Hematopoietic multipotent progenitor cell treated with erythropoietin and hydrocortisone succinate and interleukin-3 and kit ligand, for 4 days (in vitro differentiated cells): ENCODE measurements at places on chromosomes 5 and 9.

- DNase-seq = peak; percentile 73
Observed at GRCh38 chr9:90774682-90775081, 26.9 kb upstream of the SYK start.

DNA sequence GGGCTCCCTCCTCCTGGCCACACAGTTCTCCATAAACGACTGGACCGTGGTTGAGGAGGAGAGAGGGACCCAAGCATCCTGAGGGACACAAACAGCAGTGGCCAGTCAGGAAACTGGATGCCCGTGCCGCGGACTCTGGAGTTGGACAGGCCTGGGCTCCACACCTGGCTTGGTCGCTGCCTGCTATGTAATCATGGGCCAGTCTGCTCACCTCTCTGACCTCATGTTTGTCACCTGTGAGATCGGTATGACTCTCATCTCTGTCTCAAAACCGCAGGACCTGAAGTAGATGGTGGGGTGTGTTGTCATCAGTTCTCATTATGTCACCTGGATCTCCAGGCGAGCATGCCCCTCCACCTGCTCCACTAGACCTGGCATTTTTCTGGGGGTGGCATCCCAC is 14.5 kb downstream of the CXXC5 start:
- no peak for DNase-seq

DNA sequence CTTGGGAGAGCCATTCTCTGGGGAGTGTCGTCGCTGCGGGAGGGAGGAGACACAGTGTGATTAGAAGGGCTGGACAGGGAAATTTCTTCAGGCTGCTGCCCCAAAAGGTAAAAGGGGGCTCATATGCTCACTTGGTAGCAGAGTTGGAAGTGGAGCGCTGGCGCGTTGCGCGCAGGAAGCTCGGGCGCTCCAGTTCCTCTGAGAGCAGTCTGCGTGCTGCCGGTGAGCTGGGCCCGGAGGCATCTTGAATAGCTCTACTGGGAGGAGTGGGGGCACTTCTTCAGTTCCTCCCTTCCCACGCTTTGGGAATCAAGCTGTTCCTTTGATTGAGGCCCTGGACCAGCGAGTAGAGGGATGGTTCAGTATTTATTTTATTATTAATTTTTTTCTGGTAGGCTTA is 2.7 kb downstream of the RXFP3 start:
- no peak for DNase-seq

DNA sequence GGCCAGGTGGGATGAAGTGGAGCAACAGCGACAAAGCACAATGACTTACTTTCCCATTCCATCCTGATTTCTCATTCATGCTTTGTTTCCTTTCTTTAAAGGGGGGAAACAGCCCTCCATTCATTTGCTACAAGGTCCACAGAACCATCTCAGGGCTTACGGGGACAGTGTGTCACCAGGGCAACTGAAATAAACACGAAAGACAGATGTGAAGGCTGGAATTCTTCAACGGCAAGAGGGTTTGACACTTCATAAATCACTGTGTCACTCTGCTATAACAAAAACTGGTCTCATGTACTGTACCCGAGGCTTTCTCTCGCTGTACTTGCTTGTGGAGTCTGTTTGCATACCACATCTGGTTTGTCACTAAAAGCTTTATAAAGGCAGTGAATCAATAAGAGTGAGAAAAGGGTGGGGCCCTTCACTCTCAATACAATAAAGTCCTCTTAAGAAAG is 150.8 kb downstream of the EFNA5 start:
- DNase-seq = no peak

- DNase-seq = peak; percentile 87
Observed at GRCh38 chr9:34701769-34702736, 7.9 kb downstream of the CCL21 start.

GRCh38 chr5:179168664-179169063 is 108.5 kb downstream of the ZNF354C start:
- no peak for DNase-seq

DNA sequence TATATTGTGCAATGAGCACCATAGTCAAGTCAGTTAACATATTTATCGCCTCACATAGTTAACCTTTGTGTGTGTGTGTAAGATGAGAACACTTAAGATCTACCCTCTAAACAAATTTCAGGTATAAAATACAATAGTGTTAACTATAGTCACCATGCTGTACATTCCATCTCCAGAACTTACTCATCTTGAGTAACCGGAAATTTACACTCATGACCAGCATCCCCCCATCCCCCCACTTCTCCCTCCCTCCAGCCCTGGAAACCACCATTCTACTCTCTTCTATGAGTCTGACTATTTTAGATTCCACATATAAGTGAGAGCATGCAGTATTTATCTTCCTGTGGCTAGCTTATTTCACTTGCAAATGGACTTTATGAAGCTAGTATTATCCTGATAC is 40.3 kb downstream of the ZNF354A start:
- no peak for DNase-seq

- peak; percentile 42 for DNase-seq
Observed at GRCh38 chr9:127634698-127635097, 22.6 kb downstream of the STXBP1 start.

GRCh38 chr9:133979273-133979920 is 12.7 kb downstream of the VAV2 start:
- no peak for DNase-seq

DNA sequence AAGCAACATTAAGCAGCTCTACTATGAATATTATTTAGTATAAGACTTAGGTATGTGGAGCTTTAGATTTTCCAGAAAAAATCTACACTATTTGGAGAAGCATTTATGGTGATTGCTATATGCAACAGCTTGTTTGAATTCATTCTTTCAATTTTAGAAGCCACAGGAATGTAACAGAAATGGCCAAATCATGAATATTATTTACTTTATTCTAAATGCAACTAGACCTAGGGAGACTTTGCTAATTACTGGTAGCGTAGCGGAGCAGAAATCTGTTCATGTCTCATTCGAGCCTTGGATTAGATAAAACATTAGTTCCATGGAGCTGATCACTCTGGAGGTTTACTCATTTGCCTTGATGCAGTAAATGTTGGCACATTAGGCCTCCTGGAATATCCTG is 290.2 kb downstream of the ZNF608 start:
- no peak for DNase-seq

DNA sequence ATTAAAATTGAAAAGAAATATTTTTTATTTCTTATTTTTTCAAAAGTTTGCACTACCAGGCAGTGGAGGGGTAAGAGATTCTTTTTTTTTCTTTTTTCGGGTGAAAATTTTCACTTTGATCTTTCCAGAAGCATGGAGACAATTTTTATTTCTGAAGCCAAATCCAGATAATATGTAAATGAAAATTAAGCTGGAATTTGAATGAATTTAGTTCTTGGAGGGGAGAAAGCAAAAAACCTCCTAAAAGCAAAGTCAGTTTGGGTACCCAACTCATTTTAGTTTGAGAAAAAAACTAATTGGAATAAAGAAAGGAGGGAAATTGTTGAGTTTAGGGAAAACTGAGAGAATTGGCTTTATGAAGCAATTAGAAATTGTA is 872 bp downstream of the ZNF618 start:
- DNase-seq = no peak

DNA sequence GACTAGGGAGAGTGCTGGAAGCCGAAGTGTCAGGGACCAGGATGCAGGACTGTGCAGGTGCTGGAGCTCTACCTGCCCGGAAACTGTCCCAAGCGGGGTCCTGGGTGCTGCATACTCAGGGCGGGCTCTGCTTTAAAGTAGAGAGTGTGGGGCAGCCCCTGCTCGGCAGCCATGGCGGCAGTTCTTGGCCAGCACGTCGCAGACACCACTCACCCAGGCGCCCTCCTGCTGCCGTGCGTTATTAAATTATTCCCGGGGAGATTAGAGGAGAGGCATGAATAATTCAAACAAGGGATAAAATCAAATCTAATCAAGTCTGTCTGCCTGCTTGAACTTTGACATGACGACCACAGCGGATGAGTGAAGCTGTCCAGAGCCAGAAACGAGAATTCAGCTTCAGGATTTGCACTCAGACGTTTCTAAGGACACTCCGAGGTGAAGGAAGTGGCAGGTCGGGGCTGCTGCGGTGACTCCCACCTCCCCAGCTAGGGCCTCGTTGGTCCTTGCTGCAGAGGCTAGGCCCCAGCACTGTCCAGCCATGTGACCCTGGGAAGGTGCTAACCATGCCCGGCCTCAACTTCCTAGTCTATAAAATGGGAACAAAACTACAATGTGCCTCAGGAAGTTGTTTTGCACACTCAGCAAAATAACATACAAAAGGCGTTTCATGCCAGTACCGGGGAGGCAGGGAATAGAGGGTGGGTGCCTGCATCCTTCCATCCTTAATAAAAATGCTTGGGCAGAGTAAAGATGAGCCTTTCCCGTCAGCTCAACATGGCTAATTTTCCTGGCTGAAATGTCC is 91.3 kb upstream of the ADAMTS2 start:
- DNase-seq = no peak

DNA sequence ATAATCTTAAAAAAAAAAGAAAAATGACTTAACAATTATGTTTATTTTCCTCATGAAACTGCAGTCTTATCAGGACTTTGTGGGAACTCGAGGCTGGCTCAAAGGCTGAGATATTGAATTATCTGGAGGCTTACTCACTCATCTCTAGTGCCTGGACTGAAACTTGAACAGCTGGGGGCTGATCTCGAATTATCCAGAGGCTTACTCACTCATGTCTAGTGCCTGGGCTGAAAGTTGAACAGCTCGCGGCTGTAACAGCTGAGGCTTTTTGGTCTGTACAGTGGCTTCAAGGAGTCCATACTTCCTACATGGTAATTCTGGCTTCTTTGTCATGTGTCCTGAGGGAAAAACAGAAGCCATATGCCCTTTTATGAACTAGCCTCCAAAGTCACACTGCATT is 371.9 kb downstream of the CETN3 start:
- no peak for DNase-seq

- DNase-seq = no peak
Observed at GRCh38 chr5:45081082-45081481, 272.3 kb downstream of the MRPS30 start.

GRCh38 chr5:69270840-69271239 is 36.2 kb downstream of the CDK7 start:
- no peak for DNase-seq

- no peak for DNase-seq
Observed at GRCh38 chr9:92047500-92047899, 67.7 kb downstream of the SPTLC1 start.

- DNase-seq = no peak
Observed at GRCh38 chr5:123085638-123086286, 3.3 kb upstream of the PRDM6 start.

DNA sequence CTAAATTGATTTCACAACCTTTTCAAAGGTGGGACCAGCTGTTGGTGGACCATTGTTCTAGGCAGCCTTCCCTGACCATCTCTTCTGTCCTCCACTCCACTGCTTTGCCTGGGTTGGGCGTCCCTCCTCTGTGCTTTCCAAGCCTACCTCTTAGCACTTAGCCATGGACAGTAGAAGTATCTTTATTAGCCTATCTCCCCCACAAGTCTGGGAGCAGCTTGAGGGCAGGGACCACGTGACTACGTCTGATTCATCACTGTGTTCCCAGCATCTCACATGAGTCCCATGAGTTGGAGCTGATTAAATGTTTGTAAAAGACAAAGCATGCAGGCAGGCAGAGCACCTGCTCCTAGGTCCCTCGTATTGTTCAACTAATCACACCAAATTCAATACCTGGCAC is 20.9 kb downstream of the MORN5 start:
- peak; percentile 24 for DNase-seq

GRCh38 chr9:127066851-127067136 is 55.6 kb downstream of the ANGPTL2 start:
- DNase-seq = peak; percentile 19

GRCh38 chr9:137750566-137750965 is 127.0 kb upstream of the CACNA1B start:
- DNase-seq = no peak

DNA sequence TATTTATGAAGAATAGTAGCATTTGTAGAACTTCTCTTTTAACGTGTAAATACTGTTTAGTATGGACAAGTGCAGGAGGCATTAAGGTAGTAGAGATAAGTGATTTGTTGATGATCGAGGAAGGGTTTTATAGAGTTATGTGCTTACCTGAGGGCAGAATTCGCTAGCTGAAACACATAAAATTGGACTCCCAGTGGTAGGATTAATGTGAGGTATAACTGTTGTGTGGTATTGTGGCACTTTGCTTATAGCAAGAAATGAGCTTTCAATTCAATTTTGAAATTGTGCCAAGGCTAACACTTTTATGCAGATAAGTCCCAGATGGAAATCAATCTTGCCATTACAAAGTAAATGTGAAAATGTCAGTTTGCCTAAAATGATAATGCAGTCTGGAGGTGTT is 1.2 kb downstream of the AP3S1 start:
- DNase-seq = peak; percentile 40

DNA sequence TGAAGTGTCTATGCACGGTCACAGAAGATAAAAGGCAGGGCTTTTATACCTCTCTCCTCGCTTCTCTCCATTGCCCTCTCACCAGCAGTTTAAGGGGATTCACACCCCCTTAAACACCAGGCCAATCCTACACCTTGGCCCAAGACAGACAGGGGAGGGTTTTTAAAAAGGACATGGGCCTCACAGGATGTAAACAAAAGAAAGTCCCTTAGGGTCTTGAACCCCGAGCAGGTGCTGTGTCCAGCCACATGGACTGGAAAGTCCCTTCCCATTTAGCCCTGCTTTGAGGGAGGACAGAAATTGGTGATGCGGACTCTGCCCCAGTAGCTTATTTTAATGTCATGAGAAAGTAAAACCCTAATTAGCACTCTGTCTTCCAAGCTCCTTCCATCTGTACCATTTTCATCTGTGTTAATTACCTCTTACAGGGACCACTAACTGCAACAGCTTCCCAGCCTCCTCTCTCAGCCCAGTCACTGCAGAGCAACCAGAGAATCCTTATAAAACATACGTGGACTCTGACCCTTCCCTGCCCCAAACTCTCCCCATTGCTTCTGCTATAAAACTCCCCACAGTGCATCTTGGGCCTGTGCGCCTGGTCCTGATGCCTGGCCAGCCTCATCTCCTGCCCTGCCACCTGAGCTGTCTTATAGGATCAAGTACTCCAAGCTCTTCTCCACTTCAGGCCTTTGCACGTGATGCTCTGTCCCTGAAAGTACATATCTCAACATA is 16.7 kb downstream of the WHRN start:
- DNase-seq = no peak

- no peak for DNase-seq
Observed at GRCh38 chr5:4244306-4244705, 648.7 kb downstream of the IRX1 start.

GRCh38 chr9:132943651-132944293 is 644 bp downstream of the TSC1 start:
- DNase-seq = peak; percentile 28

DNA sequence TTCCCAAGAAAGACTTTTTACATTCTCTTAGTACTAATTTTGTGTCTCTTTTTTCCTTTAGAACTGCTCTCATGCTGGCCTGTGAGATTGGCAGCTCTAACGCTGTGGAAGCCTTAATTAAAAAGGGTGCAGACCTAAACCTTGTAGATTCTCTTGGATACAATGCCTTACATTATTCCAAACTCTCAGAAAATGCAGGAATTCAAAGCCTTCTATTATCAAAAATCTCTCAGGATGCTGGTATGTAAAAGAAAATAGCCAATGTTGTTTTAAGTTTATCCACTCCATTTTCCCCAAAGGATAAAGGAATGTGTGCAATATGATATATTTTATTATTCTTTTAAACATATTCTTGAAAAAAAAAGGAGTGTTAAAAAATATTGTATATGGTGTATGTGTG is 27.3 kb upstream of the TTC23L start:
- DNase-seq = no peak

- no peak for DNase-seq
Observed at GRCh38 chr5:2005101-2006041, 122.6 kb upstream of the IRX4 start.

- peak; percentile 17 for DNase-seq
Observed at GRCh38 chr5:148696187-148697036, 42.1 kb upstream of the HTR4 start.
